ENCODE measurements at places on chromosomes 7 and 10.

DNA sequence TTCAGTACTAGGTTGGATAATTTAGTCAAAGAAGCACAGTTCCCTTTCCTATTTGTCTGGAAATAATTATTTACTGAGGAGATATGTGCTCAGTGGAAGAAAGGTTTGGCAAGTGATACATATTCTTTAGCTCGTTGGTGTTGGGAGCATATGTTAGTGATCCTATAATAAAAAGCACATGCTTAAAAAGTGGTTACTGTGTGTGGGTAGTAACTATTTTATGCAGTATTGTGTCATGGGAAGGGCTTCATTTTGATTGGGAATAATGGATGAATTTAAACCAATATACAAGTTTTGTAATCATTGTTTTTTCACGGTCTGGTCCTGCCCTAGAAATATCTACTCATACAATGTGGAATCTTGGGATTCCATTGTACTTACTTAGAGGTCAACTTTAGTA lies 188.7 kb upstream of the PPP1R3A start:
- no peak for DNase-seq

DNA sequence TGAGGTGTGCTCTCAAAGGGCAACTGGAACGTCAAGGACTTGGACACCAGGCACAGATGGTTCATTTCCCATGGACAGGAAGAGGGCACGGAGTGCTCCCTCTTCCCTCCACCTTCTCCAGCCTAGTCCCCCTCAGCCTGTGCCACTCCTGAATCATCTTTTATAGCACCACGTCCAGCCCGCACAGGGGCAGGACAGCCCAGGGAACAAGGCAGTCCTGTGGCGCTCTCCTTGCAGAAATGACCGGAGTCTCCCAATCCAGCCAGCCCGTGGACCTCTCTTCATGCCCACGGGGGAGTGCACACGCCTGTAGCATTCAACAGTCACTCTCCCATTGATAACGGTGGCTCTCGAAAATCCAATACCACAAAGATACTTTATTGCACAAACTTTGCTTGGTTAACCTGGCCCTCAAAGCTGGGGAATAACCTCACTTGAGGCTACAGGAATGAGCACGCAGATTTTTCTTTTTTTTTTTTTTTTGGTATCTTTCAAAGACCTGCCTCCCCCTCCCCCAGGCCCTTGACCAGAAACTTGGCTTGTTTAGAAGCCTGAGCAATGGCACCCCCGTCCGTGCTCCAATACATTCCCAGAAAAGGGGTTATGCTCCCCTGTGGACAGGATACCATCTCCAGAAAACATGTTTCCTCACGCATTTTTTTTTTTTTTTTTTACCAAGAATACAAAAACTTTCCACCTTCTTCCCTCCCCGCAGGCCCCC lies 733 bp downstream of the PRKCQ start:
- DNase-seq = no peak

GRCh38 chr7:81887098-81888090 lies 117.5 kb upstream of the HGF start:
- no peak for DNase-seq

- DNase-seq = no peak
Observed at GRCh38 chr10:43082087-43082486, 5.2 kb downstream of the RET start.

DNA sequence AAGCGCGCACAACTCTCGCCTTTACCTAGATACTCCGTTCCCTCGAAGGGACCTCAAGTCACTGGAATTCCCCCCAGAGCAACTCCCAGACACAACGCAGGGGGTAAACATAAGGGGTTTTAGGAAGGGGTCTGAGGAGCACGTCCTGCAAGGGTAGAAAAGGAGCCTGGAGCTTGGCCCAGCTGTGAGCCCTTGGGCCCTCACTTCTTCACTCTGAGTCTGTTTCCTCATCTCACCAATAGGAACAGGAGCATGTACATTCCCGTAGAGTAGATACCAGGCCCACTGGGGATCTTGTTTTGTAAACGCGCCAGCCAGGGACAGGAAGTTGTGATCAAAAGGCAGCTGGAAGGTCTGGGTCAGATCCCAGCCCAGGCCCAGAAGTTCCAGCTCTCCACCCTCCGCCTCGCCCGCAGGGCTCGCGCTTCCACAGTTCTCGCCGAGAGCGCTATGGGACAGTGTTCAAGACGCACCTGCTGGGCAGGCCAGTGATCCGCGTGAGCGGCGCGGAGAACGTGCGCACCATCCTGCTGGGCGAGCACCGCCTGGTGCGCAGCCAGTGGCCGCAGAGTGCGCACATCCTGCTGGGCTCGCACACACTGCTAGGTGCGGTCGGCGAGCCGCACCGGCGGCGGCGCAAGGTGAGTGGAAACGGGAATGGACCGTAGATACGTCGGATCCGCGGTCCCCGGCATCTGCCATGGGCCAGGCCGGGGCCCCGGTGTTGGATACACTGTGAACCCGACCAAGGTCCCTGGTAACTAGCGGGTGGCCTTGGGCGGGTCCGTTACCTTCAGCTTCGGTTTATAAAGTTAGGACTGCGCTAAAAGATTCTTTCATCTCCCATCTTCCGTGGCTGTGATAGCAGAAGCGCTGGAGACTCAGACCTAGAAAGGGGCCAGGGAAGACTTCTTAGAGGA lies 1.3 kb downstream of the CYP26C1 start:
- no peak for DNase-seq

- no peak for DNase-seq
Observed at GRCh38 chr10:22219308-22219707, 1.5 kb upstream of the EBLN1 start.

DNA sequence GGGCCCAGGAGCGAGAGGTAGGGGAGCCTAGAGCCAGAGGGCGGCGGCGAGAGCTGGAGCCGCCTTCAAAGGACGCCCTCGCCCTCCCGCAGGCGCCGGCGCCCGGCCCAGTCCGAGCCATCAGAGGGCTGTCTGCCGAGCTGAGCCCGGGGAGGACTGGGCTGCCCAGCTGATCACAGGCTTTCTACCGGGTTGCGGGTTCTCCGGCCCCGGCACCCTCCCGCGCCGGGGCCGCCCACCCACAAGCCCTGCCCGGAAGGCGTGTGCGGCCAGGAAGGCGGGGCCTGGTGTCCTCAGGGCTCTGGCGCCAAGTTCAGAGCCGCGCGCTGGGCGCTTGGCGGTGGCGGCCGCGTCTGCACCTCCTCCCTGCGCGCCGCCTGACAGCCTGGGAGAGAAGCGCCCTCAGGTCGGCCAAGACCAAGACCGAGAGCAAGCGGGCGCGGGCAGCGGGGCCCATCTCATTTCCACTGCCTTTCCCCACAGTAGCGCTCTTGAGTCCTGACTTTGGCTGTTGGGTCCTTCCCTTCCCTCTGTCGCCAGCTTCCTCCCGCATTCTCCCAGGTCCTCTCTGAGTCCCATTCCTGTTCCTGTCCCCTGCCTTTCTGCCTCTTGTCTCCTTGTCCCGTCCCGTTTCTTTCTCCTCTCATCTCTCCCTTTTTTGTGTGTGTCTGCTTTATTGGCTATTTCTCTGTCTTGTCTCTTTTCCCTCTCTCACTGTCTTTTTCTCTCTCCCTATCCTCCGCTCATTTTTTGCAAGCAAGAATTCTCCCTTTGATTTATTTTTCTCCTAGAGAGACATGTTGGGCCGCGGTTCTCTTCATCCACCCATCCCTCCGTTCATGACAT lies 60.6 kb upstream of the MSMB start:
- DNase-seq = peak; percentile 42

- DNase-seq = no peak
Observed at GRCh38 chr10:88037623-88038022, 174.2 kb downstream of the PTEN start.

GRCh38 chr7:496528-497295 lies 22.9 kb downstream of the PDGFA start:
- no peak for DNase-seq

DNA sequence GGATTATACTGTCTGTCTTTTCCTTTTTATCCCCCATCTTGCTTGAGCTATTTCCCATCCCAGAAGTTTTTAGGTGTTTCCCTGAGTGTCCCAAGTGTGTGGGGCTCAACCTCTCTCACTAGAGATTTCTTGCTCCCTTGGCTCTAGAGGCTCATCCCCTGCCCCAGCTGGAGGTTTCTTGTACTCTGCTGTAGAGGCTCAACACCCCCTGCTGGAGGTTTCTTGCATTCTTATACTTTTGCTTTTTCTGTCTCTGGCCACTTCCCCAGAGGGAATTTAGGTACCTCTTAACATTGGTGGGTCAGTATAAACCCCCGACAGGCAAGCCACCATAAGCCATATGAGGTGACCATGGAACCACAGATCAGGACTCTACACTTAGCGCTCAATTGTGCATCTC lies 114.2 kb upstream of the FAM3C start:
- no peak for DNase-seq

- no peak for DNase-seq
Observed at GRCh38 chr7:13829914-13830900, 159.3 kb downstream of the ETV1 start.

DNA sequence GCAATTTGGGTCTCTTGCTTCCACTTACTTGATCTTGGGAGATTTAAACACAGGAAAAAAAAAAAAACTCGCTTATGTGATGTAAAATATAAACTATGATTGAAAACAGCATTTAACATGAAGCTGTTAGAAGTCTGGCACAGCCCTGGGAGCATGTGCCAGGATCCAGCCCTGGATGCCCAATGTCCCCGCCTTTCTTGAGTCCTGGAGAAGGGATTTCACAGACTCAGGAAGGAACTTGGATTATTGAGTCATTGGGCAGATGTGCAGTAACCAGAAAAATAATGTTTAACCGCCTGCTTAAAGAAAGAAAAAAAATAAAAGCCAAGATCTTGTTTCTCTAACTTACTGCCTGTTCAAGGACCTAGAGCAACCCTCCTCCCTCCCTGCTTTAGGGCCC lies 3.7 kb upstream of the JCAD start:
- no peak for DNase-seq

DNA sequence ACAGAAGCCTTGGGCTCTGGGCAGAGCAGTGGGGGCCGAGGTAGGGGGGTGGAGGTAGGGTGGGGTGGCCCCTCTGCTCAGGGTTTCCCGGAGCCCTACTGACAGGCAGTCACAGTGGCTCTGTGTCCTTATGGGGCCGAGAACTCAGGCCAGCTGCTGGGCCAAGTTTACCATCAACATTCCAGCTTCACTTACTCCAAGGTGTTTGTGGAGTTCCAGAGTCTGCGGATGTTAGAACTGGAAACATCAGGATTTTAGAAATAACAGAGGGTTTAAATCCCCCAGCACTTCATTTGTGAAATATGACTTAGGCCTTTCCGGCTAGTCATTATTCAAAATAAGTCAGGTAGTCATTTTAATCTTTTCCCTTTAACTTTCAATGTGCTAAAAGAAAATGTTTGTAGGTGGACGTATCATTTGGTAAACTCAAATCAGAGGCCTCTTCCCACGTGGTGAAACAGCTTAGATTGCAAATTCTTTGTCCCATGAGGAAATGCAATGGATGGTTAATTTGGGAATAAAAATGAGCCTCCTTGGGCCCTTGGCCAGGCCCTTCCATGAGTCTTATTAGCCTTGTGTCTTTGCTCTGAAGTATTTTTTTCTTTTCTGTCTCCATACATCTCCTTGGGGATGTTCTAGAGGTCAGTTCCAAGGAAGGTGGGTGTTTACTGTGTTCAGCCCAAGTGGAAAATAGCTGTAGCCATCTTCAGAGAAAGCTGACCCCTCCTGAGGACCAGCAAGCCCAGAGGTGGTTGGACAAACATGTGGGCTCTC lies 99.6 kb upstream of the BTBD16 start:
- DNase-seq = no peak

- no peak for DNase-seq
Observed at GRCh38 chr7:70259502-70259901, 661.2 kb downstream of the AUTS2 start.

DNA sequence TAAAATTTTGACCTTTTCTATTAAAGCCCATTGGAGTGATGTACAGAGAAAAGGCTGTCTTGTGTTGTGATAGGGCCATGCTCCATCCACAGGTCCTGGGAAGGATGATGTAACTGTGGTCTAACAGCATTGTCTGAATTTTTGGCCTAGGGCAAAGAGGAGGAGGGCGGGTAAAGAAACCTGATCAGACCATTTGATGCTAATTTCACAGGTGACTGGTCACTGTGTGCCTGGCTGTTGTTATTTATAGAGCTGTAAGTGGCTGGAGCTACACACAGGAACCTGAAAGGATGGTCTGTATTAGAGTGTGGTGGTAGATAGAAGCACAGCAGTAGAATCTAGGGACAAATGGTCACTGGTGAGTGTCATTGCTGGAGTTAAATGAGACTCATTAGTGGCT lies 182.1 kb downstream of the AUTS2 start:
- DNase-seq = no peak

DNA sequence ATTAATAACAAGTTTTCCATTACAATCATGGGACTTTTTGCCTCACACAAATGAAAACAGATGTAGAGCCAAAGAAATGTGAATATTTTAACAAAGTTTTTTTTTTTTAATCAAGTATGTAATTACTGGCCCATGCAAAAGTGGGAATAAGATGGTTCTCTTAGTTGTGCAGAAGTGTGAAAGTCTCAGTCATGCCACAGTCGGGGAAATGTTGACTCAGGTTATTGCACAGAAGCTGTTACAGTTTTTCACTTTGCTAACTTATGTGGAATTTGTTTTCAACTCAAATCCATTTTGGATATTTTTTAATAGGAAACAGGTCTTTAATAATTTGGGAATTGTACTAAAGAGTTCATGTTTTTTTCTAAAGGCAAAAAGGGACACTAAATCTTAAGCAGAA lies 44.0 kb upstream of the CAV2 start:
- no peak for DNase-seq

GRCh38 chr7:106603346-106603745 lies 57.6 kb downstream of the CCDC71L start:
- DNase-seq = no peak

DNA sequence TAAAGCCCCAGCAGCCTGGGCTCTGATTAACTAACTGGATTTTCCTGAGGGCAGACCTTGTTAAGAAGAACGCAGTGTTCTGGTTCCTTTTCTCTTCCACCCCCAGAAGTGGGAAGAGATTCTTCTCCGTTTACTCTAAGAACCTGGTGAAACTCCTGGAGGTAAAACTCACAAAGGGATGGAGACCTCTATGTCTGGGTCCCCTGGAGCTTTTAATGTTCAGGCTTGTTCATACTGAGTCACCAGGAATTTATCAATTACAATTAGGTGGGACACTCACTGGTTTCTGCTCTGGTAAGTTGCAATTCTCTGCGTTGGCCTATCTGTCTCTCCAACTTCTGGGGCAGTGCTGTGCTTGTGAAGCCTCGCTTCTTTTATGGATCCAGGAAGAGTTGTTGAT lies 73.3 kb upstream of the CACNB2 start:
- no peak for DNase-seq

- DNase-seq = no peak
Observed at GRCh38 chr7:117186218-117187010, 136.4 kb downstream of the WNT2 start.

GRCh38 chr7:23907012-23907411 lies 197.0 kb downstream of the STK31 start:
- no peak for DNase-seq

Measured in CD4-positive, alpha-beta T cell treated with Interleukin-15 for 1 hour (primary cell).